Right cardiac atrium (tissue), 5 donors: ENCODE measurements at places on chromosomes 5 and 9. TPM values are rescaled to one million over a fixed set of nuclear protein-coding genes. Genes with fewer than 3 reads are reported as not detected.

- DNase-seq, result no peak
Observed at GRCh38 chr9:131627326-131627647, 82.0 kb downstream of the PRRT1B start.

DNA sequence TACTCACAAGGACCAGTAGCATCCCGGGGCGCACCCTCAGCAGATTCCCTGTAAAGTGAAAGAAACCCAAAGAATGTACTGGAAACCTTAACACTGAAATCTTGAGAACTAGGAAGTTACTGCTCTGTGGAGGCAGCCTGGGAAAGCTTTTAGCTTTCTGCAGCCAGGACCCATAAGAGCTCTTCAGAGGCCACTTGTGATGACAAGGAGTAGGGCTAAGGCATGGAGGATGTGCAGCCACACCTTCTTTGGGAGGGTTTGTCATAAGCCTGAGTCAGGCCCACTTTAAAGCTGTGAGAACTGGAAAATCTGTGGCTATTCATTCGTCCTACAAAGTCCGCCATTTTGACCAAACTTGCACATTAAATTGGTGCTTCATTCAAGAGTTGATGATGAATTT is 291.1 kb upstream of the TLE4 start:
- DNase-seq, result no peak

DNA sequence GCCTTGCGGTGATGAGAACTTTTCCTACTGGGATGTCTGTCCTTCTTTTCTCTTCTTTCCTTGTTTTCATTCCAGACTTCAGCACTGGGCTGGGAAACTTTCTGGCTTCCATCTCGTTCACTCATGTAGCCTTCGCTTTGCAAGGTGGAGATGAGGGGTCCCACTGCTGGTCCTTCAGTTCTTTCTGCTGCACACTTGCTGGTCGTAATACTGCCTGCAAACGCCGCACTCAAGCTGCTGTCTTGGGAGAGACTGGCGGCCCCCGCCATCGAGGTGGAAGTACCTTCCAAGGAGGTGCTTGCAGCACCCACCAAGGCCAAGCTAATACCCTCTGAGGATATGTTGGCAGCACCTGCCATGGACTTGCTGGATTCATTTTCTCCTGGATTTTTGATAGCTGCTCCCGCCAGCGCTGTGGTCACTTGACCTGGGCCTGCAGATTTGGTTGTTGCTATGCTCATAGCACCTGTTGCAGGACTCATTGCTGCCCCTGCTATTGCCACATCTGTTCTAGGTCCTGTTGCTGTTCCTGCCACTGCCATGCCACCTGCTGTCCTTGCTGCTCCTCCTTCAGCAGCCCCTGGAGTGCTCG is 3.0 kb downstream of the GARIN3 start:
- no peak for DNase-seq

The BHMT2 gene
- total RNA-seq, result 20.4 TPM

The BARHL1 gene
- not detected for total RNA-seq
